ENCODE measurements at places on chromosomes 5 and 9.

DNA sequence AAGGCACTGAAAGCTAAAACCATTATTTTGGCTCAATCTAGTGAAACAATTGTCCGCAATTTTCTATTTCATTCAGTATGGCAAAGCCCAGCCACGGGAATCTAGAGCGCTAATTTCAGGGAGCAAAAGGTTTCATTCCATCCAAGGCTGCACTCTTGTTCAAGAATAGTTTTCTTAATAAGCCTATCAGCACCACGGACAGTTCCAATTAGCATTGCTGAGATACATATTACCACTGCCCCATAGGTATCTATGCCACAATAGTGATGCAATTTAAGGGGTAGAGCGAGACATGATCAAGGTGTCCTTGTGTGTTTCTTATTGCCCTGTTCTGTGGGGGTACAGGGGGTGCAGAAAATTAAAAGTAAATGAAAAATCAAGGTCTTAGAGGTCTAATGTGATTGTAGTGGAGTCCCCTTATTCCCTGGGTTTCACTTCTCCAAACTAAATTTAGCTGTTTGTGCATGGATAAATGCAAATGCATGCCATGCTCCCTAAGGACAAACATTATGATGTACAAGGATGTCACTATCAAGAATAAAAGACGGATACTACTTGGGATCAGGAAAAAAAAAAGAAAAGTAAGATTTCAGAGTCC is 45.5 kb downstream of the SPOCK1 start:
- peak; percentile 66 for DNase-seq

DNA sequence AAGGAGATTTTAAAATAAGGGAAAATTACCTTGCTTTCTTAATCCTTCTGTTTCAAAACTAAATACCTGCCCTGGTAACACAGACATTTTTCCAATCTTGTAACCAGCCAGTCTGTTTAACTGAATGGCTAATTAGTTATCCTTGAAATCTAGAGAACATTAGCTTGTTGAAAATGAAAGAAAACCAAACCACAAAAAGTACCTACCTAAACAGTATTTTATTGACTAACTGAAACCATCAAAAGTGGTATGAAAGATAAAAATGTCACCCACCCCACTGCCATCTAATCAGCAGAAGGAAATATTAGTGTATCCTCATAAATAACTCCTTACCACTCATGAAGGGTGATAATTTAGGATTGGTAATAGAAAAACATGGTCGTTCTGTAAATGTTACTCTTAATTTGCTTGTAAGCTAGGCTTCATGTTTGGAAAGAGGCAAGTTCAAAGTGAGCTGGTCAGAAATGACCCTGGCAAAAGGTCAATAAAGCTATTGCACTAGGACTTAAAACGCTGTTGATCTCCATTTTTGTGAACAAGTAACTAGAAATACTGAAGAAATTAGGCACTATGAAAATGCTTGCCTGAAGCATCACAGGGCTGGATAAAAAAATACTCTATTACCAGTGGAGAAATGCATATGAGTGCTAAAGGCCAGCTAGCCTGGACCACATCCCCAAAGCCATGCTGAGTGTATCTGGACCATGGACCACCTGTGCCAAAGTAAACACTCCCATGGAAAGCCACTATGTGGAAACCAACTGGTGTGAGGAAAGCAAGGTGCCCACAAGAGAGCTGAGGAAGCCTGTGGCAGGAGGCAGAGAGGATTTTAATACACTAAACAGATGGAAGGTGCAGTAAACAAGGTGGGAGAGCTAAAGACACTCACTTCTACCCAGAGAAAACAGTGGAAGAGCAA is 8.4 kb downstream of the SEMA5A start:
- no peak for DNase-seq

DNA sequence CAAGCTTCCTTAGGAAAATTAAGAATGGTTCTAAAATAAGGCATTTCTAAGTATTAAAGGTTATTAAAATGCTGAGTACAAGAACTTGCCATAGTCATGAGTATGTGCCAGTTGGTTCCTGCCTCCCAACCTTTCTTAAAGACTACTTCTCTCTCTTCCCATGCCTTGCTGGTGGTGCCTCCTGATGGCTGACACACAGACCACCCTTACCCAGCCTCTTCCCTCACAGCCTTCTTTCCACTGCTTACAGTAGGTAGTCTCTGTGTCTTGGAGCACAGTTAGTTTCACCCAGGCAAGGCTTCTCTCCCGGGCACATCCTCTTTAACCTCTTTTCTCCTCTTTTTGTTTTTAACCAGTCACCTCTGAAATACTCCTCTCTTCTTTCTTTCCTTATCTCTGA is 20.6 kb upstream of the GPR150 start:
- no peak for DNase-seq

GRCh38 chr5:58241389-58241788 is 218.5 kb downstream of the PLK2 start:
- no peak for DNase-seq

- no peak for DNase-seq
Measured at GRCh38 chr9:116416421-116416820, 262.8 kb downstream of the PAPPA start.

GRCh38 chr5:56185768-56186311 is 47.3 kb downstream of the ANKRD55 start:
- no peak for DNase-seq

DNA sequence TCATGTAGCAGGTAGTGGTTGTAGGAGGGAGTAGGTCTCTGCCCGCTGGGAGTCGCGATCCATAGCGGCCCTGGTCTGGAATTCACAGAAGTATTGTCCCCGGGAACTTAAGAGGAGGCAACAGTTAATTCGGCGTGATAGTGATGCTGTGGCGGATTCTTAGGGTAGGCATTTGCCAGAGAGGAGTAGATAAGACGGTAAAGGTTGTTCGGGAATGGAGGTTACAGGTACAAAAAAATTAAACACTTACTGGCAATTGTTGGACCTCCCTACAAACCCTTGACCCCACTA is 679 bp downstream of the SMC5 start:
- no peak for DNase-seq

DNA sequence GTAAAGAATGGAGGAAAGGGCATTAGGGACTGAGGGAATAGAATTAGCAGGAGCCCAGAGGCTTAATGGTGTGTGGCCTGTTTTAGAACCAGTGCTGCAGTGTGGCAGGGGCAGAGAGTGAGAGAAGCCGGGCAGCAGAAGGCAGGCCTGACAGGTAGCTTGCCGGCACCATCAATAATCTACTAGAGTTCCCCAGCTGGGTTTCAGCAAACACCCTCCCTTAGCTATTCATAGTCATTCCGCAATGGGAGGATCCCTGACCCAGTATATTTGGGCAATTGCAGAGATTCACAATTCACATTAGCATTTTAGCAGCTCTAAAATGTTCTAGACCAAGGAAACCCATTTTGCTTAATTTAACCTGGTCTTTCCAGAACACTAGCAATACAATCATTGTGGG is 227.8 kb downstream of the ARRDC3 start:
- DNase-seq = no peak

GRCh38 chr5:15007646-15008045 is 136.1 kb upstream of the ANKH start:
- DNase-seq = no peak

DNA sequence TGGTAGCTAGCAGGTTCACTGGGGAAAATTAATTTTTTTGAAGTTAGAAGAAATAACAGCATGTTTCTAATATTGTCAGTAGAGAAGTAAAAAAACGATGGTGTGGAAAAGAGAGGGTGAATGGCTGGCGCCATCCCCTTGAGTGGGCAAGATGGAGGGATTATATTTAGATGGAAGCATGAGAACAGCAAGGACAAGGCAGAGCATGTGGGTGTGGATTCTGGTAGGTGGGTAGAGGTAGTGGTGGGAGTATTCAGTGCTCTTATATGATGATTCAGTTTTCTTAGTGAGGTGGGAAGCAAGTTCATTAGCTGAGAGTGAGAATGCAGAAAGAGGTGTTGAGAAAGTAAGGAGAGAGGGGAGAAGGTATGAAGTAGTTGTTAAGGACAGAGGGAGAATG is 188.1 kb downstream of the GABRB2 start:
- no peak for DNase-seq
